ENCODE measurements at places on chromosomes 4 and X.

GRCh38 chrX:129732857-129733256, 5.9 kb upstream of the XPNPEP2 start:
- DNase-seq = no peak

GRCh38 chr4:138275216-138275615, 33.1 kb upstream of the SLC7A11 start:
- DNase-seq = no peak

GRCh38 chr4:61590881-61591280, 390.8 kb downstream of the ADGRL3 start:
- DNase-seq = no peak

DNA sequence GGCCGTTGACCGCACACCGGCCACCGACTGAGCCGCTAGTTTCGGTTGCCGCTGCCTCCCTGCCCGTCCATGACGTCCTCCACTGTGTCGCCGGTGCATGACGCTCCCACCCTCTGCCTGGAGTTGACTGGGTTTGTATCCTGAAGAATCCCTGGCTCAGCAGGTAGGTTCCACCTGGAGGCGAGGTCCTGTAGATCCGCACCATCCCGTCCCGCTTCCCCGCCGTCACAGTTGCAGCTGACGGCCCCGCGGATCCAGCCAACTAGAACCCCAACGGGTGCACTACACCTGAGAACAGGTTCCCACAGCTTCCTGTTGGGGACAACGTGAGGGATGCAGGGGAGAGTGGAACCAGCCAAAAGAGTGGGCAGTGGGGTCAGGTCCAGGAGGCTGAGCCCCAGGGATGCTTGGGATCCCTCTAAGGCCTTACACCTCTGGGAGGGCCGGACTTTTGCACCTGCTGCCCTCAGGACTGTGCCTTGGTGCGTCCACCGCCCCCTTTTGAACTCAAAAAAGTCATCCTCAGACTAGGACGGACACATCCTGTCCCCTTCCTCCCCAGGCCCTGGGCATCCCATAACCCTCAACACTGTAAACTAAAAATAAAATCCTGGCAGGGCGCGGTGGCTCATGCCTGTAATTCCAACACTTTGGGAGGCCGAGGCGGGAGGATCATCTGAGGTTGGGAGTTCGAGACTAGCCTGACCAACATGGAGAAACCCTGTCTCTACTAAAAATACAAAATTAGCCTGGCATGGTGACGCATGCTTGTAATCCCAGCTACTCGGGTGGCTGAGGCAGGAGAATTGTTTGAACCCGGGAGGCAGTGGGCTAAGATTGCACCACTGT, 1.1 kb upstream of the SLBP start:
- no peak for DNase-seq

DNA sequence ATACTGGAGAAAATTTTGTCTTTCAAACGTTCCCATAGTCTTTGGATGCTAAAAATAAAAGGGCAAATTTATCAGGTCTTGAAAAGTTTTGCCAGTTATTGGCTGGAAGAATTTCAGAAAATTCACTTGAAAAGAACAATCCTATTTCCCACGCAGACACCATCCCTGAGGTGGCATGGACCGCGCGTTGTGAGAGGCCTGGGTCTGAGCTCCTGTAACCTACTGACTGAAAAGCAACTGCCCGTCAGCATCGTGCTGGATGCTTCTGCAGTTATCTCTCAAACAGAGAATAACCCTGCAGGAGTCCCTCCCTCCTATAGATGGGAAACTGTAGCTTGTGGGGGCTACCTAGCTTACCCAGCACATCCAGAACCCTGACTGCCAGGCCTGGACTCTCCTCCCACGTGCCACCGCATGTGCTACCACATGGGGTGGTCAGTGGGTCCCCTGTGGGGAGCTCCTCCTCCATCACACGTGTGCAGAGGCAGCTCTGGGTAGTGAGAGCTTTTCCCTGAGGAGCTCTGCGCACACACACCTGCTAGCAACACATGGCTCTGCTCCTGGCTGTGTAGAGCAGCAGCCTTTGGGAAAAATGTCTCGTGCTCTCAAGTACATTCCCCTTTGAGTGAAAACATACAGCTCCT, 36.1 kb downstream of the NSG1 start:
- no peak for DNase-seq

GRCh38 chrX:150694738-150695410, 1.7 kb downstream of the MTMR1 start:
- no peak for DNase-seq

GRCh38 chrX:54926978-54927377, 6.4 kb downstream of the TRO start:
- no peak for DNase-seq

DNA sequence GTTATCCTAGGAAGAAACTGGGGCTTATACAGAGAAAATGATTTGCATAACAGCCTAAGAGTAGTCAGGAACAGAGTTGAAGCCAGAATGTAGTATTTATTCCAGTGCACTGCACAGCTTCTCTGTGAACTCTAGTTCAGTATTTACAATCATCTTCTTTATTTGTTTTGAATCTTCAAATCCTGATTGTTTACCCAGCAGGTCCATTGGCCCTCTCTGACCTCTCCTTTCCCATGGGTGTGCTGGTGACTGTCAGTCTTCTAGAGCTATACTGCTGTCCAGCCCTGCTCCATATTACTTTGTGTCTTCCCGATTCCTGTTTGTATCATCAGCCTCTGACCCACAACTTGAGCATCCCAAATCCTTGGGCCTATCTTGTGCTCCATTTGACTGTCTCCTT, 301.9 kb upstream of the HS3ST1 start:
- DNase-seq = no peak

GRCh38 chr4:244471-244870, 60.8 kb downstream of the ZNF732 start:
- peak; percentile 17 for DNase-seq

- no peak for DNase-seq
Observed at GRCh38 chr4:25437926-25438325, 60.9 kb downstream of the ANAPC4 start.

DNA sequence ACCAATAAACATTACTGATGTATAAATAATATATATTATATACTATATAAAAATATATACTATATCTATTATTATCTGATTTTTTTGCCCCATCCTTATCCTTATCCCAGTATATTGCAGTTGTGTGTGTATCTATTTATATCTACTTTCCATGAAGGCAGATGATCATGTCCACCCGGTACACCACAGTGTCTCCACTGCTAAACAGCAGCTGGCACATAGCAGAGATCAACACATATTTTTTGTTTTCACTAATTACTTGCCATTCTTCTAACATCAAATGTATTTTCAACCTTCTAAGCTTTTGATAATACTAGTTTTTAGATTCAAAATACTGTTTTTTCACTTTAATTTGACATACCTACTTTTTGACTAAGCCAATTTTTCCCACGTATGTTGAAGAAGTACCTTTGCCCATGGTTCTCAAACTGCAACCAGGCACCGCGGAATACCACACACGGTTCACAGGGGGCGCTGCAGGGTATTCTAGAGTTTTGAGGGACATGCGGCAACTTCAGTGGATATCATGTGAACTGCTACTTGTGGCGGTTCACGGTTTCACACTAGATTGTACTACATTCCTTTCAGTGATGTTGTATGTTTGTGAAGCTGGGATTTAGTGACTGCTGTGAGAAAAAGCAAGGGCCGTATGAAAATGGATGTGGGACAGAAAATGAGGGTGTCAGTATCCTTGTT, 182.5 kb upstream of the NPY2R start:
- no peak for DNase-seq

DNA sequence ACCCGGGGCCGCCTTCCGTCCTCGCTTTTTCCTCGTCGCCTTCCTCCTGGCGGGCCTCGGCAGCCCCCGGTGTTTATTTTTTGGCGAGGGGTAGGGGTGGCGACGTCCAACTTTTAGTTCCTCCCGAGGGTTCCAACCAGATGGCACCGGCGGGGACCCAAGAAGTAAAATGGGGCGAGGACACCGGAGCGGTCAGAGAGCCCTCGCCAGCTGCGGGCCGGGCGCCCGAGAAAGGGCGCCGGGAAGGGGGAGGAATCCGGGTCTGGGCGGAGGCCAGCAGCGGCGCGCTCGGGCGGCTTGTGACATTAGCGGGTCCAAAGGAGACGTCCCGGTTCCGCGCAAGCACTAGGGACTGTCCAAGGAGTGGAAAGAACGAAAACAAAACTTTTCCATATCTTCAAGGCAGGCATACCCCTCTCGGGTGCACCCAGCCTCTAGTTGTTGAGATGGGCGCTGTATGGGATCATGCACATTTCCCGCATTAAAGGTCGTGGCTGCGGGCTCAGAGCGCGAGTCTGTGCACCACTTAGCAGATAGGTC, 691 bp upstream of the USP46 start:
- peak; percentile 2 for DNase-seq

- no peak for DNase-seq
Observed at GRCh38 chrX:149683966-149684730, 27.7 kb upstream of the MAGEA11 start.

- DNase-seq = no peak
Observed at GRCh38 chrX:152923599-152923998, 25.7 kb downstream of the ZNF185 start.

- DNase-seq = no peak
Observed at GRCh38 chr4:151323667-151324066, 1.7 kb downstream of the SH3D19 start.

DNA sequence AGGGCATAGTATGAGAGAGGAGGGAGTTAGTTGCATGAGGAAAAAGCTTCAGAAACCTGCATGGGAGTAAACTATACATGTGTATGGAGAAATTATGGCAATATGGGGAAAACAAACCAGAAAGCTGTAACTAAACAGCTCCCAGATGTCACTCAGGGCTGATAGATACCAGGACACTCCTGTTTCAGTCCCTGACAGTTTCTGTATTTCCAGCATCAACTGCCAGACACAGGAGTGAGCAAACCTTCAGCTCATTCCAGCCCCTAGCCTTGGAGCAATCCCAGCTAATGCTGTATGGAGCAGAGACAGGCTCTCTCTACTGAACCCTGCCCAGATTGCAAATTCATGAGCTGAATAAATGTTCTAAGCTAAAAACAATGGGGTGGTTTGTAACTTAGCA, 382.9 kb upstream of the MAGEB18 start:
- DNase-seq = no peak

GRCh38 chr4:93996895-93997294, 168.3 kb downstream of the ATOH1 start:
- DNase-seq = no peak

GRCh38 chr4:7762376-7763030, 177.2 kb downstream of the AFAP1 start:
- no peak for DNase-seq

GRCh38 chr4:29153642-29154041, 1566.5 kb upstream of the PCDH7 start:
- no peak for DNase-seq

DNA sequence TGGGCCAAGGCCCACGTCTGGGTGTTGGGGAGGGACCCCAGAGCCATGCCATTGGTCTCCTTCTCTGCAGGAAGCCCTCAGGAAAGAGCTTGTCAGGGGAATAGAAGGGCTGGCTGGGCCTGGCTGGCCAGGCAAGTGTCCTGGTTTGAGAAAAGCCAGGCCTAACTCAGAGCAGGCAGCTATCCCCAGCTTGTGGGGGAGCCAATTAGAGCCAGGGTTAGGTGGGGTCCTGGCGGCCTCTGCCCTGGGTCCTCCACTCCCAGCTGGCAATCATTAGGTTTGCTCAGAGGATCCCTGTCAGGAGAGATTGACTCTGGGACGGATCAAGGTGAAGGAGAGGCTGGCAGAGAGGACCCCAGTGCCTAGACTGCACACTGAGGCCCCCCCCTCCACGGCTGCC, 64.8 kb downstream of the PJA1 start:
- DNase-seq = no peak

GRCh38 chr4:119179011-119179410, 33.5 kb upstream of the USP53 start:
- DNase-seq = no peak

DNA sequence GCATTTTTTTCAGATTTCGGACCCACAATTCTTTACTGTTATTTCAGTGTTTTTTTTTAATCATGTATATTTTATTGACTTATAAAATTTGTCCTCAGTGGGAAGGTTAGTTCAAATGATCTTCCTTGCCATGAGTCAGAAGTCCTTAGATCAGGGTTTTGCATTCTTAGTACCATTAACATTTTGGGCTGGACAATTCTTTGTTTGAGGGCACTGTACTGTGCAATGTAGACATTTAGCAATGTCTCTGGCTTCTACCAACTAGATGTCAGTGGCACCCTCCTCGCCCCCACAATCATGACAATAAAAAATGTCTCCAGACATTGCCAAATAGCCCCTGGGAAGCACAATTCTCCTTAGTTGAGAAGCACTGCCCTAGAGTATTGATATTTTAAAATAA, 176.6 kb downstream of the VEGFC start:
- DNase-seq = no peak

- no peak for DNase-seq
Observed at GRCh38 chrX:137651647-137652046, 85.7 kb downstream of the ZIC3 start.

GRCh38 chrX:37302569-37302968, 46.6 kb upstream of the PRRG1 start:
- DNase-seq = no peak

DNA sequence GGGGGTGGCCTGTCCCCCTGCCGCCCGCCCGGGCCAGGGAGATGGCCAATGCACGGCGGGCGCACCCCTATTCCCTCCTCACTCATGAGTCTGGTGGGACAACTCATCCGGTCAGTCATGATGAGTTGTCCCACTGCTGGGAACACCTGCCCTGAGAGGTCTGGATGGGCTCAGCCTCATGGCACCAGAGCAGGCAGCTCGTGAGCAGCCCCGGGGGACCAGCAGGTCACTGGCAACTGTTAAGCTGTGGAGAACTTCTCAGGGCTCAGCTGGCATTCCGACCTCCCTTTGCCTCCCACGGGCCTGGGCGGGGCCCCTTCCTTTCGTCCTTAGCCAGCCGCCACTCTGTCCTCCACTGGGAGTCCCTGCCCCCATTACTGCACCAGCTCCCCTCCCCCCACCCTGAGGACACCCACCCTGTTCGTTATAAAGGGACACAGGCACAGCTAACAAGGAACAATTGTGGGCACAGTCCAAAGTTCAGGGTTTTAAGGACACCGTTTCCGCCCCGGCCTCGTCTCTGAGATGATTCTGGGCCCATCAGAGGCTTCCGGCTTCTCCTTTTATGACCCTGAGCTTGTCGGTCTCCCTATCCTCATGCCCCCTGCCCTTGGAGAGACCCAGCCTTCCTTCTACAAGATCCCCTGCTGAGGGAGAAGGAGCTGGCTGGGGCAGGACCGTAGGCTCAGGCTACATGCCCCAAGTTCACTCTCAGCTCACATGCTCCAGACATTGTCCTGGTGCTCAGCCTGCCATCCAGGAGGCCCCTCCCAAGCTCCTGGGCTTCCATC, 14.6 kb upstream of the KIAA0232 start:
- no peak for DNase-seq

DNA sequence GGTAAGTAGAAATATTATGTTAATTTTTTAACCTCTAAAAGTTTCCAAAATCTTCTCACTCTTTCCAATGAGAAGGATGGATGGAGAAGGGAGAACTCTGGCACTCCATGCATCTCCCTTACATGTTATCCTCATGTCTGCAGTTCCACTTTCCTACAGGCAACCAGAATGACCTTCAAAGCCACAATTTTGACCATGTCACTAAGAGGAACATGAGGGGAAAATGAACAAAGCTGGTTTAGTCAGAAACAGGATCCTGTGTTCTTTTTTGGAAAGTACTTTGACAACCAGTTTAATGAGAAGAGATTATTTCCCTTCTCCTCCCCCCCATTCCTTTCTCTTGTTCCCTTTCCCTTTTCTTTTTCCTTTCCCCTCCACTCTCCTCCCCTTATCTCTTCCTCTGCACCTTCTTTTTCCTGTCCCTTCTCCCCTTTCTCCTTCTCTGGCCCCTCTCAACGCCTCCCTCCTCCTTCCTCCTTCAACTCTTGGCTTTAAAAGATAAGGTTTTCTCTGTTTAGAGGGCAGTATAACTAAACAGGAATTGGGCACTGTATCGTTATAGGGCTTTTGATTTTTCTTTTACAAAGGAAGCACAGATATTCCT, 42.5 kb downstream of the DTHD1 start:
- no peak for DNase-seq

GRCh38 chr4:48639807-48640206, 140.3 kb downstream of the FRYL start:
- no peak for DNase-seq
